ENCODE measurements at places on chromosomes 1 and 21. TPM values are rescaled to one million over a fixed set of nuclear protein-coding genes. Genes with fewer than 3 reads are reported as not detected.

VANGL1 gene
- total RNA-seq: 13.5 TPM

CCDC18 gene
- total RNA-seq: 19.5 TPM

RBBP4 gene
- 416 TPM for total RNA-seq

SPRR2E gene
- not detected for total RNA-seq

APCS gene
- total RNA-seq: not detected

ETNK2 gene
- total RNA-seq: 18.6 TPM

APOBEC4 gene
- total RNA-seq: not detected

ECM1 gene
- total RNA-seq: 1.4 TPM

RGS1 gene
- not detected for total RNA-seq

FAM177B gene
- total RNA-seq: not detected

TMIGD3 gene
- not detected for total RNA-seq

NR1I3 gene
- total RNA-seq: not detected

GPR3 gene
- 4.3 TPM for total RNA-seq

NBPF12 gene
- 8.0 TPM for total RNA-seq

AJAP1 gene
- 8.6 TPM for total RNA-seq

RAB25 gene
- 42.8 TPM for total RNA-seq

MAB21L3 gene
- not detected for total RNA-seq

C1QA gene
- not detected for total RNA-seq

SON gene
- 329 TPM for total RNA-seq

TFAP2E gene
- total RNA-seq: 0.70 TPM

CDK11A gene
- total RNA-seq: 50.1 TPM

CD52 gene
- 4.1 TPM for total RNA-seq

Measured in H9 (cell line).